Hematopoietic multipotent progenitor cell treated with erythropoietin and hydrocortisone succinate and interleukin-3 and kit ligand, for 17 days (in vitro differentiated cells): ENCODE measurements at places on chromosomes 3 and 15.
A peak's percentile ranks its signal among the peaks of the same experiment; 100 is the strongest.

- no peak for DNase-seq
Measured at GRCh38 chr3:27670619-27671018, 51.5 kb downstream of the EOMES start.

DNA sequence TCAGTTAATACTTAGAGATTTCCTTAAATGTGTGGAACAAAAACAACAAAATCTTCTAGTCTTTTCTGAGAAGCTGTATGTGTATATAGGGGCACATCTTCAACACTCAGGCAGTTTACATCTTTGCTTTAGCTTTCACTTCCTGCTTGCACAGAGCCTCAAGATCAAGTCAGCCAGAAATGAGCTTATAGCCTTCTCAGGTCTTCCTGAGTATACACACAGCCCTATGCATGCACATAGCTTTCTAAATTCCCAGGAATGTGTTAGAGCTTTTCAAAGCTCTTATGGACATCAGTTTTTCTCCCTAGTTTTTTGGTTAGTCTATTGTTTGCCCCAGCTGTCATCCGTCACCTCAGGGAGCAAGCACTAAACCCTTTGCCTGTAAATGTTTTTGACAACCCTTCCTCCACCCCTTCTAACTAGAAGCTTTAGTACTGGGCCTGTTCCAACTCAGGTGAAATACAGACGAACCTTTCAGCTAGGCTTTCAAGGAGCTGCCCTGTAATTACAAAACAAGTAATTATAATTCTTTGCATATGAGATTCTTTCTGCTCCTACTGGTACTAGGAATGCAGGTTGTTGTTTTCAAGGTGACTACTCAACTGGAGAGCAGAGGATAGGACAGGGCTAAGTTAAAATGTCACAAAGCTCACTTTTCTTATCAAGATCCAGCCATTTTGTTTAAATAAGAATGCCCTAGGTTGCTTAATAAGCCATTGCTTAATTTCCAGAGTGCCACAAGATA lies 22.6 kb upstream of the MTMR10 start:
- DNase-seq: no peak

DNA sequence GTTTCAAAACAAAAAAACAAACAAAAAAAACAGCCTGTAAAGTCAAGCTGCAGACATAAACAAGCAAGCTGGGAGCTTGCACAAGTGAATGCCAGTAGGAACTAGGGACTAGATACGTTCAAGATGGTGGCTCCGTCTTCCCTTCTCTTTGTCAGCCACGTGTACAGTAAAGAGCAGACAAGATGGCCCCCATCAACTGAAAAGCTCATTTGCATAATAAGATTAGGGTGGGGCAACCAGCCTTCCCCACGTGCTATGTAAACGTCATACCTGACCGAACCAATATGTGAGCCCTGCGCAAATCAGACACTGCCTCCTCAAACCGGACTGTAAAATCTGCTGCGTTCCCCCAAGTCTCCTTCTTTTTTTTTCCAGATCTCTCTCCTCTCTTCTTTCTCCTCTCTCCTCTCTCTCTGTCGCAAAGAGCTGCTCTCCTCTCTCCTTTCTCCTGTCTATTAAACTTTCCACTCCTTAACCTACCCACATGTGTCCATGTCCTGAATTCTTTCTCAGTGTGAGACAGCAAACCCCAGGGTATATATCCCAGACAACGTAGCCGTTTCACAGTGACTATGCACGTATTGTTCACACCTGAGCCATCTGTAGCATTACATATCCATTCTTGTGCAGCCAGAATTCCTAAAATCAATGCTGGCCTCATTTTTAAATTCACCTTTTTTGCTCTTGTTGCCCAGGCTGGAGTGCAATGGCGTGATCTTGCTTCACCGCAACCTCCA lies 31.2 kb upstream of the FXR1 start:
- DNase-seq: no peak

- no peak for DNase-seq
Measured at GRCh38 chr3:141191097-141191749, 40.4 kb upstream of the PXYLP1 start.

GRCh38 chr15:49832511-49832910 lies 211.7 kb downstream of the DTWD1 start:
- no peak for DNase-seq

DNA sequence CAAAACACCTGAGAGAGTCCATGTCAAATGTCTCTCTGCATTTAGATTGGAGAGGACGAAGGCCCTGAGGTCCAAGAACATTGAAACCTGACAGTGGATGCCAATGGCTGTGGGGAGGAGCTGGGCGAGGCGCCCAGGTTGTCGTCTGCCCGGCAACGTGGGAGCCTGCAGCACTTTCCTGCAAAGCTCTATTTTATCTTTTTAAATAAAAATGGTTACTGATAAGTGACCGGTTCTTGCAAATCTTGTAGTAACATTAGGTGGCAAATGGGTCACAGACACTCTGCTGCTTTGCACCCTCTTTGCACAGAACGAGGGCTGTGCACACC lies 19.5 kb upstream of the FANCD2 start:
- DNase-seq: no peak

DNA sequence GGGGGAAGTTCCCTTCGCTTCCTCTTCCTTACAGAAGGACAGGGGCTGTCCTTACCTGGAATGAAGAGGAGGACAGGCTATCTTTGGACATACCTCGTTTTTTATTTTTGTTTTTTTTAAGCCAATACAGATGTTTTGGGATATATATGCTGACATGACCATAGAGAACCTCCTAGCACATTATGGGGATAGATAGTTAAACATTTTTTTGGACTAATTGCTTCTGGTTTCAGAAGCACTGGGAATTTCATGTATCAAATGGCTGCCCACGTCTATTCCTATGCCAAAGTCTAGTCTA lies 238.2 kb upstream of the BHLHE40 start:
- DNase-seq: no peak

GRCh38 chr3:69488026-69488425 lies 102.1 kb upstream of the FRMD4B start:
- no peak for DNase-seq

DNA sequence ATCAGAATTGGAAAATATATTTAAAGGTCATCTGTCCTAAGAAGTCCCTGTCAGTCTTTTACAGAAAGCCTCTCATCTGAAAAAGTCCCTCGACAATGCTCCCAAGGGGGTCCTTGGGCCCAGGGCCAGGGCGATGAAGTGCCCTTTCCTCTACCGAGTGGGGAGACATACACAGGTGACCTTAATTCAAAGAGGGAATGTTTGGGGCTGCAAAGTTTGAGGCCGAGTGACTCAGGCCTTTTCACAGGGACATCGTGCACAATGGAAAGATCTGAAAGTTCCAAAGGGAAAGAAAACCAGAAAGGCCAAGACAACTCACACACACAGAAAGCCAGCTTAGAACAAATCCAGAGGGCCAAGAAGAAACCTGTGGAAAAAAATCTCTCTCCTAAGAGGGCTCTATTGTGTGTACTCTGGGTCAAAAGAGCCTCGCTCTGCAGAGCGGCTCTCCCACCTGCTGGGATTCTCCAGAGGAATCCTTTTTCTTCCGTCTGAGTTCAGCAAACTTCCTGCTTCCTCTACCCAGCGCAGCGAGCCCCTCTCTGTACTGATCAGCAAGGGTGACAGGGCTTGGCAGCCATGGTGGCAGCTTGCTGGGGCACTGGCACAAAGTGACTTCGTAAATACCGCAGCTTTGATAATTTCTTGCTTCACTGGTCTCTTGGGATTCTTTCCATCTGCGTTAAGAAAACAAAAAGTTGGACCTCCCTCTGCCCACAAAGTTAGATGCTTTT lies 259.1 kb downstream of the OPA1 start:
- no peak for DNase-seq

DNA sequence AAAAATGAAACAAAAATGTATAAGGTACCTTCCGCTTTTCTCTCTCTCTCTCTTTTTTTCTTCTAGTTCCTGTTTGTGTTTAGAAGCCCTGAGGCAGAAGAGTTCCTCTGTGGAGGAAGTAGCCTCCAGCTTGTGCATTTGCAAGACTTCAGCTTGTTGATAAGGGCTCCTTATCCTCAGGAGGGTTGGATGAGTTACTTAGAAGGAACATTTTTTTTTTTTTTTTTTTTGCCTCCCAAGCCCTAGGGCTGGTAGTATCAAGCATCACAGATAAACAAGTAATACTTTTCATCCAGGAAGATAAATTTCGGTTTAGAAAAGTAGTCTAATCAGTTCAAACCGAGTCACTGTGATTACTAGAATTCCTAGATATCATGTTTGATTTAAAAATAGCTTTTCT lies 91.0 kb upstream of the CBLB start:
- no peak for DNase-seq

DNA sequence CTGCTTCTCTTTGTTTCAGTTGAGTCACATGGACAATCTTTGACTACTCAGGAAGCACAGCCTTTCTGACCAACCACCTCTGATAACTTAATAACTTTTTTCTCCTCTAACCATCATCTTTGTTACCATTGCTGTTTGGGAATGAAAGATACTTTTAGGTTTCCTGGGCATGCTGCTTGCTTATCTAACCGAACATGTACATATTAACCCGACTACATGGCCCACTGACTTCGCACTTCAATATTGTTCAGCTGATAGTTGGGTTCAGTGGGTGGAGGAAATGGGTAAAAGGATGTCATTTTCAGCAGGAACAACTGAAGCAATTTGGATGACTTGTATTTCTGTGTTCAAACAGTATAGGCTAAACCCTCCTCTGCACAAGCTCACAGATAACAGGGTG lies 214.3 kb downstream of the SQOR start:
- DNase-seq: no peak

GRCh38 chr3:50173685-50174516 lies 17.5 kb upstream of the GNAT1 start:
- DNase-seq: no peak

GRCh38 chr15:40282869-40283614 lies at the start of gene ANKRD63:
TSS of gene ANKRD63 (minus strand) at chr15:40283064. CDS start at chr15:40282586, 478 bp downstream.
- DNase-seq: no peak

DNA sequence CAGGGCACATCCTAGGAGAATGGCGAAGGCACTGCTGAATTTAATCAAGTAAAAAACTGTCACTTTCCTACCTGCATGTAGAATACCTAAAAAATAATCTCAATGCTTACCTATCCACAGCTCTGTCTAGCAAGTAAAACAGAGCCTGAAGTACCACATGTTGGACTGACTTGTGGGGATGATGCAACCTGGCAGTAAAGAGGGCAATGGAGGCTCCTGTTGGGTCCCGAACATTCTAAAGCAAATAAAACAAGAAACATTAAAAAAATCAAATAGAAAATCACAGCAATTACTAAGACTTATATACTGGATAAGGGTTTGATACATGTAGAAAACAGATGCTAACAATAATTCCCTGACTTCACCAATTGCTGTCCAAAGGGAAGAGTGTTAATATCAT lies 56.1 kb downstream of the PTPN9 start:
- no peak for DNase-seq

- DNase-seq: no peak
Measured at GRCh38 chr3:16252243-16252978, 12.3 kb downstream of the DPH3 start.

DNA sequence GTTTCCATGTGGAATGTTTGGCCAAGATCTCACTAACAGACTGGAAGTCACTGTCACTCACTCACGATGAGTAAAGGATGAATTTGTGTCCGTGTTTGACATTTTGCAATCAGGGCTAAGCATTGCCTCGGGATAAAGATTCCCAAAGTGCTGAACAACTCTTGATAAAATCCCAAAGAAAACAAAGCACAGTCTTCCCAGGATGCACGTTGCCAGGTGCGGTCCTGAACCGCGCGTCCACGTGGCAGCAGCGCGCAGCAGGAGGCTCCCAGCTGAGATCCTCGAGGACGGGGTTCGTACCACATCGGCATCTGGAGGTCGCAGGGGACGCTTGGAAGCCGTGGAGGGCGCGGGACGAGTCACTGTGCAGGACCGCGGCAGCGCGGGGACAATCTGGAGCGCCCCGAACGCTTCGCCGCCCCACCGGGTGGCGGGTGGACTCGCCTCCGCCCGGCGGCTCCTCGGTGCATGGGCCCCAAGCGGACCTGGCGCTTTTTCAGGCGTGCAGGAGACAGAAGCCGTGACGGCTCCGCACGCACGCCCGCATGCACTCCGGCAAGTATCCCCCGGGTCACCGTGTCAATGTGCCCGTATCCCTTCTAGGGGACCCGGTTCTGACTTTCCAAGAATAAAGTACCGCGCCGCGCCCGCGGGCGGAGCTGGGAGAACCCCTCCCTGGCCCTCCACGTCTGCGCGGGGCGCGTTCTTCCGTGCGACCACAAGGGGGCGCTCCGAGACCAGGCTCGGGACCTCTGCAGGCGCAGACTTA lies 17.7 kb downstream of the CPN2 start:
- DNase-seq: peak; percentile 80

- no peak for DNase-seq
Measured at GRCh38 chr3:48015431-48016180, 610 bp downstream of the MAP4 start.

GRCh38 chr3:154616298-154616697 lies 186.3 kb upstream of the GPR149 start:
- no peak for DNase-seq

DNA sequence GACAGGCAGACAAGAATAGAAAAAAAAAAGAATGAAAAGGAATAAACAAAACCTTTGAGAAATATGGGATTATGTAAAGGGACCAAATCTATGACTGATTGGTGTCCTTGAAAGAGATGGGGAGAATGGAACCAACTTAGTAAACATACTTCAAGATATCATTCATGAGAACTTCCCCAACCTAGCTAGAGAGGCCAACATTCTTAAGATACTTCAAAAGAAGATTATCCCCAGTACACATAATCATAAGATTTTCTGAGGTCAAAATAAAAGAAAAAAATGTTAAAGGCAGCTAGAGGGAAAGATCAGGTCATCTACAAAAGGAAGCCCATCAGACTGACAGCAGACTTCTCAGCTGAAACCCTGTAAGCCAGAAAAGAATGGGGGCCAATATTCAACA lies 91.4 kb upstream of the PSMD6 start:
- no peak for DNase-seq

DNA sequence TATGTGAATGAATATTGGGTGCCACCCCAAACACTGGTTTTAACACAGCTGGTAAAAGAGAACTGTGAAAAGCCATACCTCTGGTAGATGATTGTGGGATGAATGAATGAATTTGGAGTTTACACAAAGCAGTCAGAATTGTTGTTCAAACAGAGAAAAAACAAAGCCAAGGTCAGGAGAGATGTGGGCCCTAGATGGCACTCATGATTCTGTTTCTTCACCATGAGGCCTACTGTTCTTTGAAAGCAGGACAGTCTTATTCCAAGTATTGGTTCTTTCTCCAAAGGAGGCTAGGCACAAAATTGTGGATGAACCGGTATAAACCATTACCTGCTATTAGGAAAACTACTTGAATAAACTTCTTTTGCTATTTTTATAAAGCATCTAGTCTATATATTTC lies 97.6 kb downstream of the SAMMSON start:
- DNase-seq: no peak

- no peak for DNase-seq
Measured at GRCh38 chr15:50241684-50242450, 23.7 kb downstream of the HDC start.

GRCh38 chr15:70240082-70240481 lies 142.4 kb upstream of the TLE3 start:
- no peak for DNase-seq

GRCh38 chr3:11530153-11530721 lies 113.5 kb downstream of the VGLL4 start:
- no peak for DNase-seq

- no peak for DNase-seq
Measured at GRCh38 chr15:53872410-53872809, 105.8 kb upstream of the UNC13C start.
